ENCODE measurements at places on chromosomes 2 and 18.
A peak's percentile ranks its signal among the peaks of the same experiment; 100 is the strongest.

DNA sequence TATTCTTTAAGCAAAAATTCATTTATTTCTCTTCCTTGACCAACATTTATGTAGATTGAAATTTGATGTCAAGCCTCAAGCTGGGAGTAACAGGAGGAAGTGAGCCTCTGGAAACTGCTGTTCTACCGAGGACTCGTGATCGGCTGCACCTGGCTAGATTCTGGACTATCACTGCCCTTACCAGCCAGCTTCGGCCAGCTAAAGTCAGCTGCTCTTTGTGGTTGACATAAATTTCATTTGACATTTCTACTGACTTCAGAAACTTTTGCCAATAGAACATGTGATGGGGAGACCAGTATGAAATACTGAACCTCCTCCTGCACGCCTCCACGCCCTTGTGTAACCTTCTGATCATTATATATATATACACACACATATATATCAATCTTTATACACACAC, 74.2 kb upstream of the RGPD5 start:
- no peak for DNase-seq

DNA sequence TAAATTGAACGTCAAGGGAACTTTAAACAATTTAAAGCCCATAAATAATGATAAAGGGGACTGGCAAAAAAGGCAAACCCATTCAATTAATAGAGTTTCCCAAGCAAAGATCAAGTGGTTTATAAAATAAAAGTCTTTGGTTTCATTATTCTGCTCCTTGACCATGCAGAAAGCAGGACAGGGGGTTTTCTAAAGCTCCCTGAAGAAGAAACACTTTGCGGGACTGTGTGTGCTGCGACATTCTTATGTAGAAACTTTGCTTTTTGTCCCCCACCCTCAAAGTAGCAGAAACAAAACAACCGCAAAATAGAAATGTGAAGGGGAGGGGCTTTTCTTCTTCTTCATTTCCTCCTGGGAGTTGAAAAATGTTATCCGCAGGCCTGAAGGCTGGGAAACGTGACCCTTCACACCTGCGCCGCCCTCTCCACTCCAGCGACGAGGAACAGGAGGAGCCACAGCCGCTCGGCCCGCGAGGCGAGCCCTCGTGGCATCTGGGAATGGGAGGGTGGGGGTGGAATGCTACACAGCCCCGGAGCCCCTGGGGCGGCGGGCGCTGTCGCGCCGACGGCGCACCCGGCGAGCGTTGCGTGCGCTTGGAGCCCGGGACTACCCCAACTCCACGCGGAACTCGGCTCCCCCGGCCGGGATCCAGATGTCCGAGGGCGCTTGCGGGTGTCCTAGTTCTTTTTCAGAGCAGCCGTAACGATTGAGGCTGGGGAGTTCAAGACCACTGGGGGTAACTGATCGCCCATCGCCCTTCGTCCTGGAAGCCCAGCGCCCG, 4.3 kb upstream of the GBX2 start:
- no peak for DNase-seq

- DNase-seq: no peak
These were observed 247.9 kb downstream of the NDUFA10 start for GRCh38 chr2:239777219-239777618.

- no peak for DNase-seq
These were observed 8.7 kb downstream of the PTH2R start for GRCh38 chr2:208415255-208415654.

DNA sequence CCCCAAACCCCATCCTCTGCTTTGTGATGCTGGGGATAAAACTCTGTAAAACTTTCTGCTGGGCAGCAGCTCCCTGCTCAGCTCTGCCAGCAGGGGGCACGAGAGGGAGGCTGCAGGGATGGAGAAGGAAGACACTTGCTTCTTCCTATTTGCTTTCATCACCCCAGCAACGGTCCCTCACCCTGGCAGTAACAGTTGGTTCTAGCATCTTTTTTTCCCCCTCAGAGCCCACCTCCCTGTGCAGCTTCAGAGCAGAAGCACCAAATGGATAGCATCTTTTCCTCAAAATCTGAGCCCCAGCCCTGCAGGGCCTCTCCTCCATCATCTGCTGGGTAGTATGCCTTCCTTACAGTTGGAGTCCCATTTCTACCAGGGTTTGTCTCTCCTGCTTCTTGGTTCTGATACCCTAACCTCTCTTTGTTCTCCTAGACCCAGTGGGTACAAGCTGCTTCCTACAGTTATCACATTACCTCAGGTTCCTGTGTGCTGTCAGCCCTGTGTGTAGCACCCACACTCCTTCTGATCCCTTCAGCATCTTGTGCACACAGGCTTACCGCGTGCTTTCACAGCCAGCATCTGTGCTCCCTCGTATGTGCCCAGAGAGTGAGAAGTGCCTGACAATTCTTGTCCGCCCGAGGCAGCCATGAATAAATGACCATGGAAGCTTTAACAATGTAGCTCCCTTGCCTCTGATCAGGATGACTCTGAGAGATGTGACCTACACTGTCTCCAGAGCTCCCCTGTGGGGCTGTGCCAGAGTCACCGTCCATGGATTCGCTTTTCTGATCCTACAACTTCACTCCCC, 14.5 kb downstream of the CKAP2L start:
- peak; percentile 82 for DNase-seq

GRCh38 chr2:181462033-181462432, 4.8 kb downstream of the ITGA4 start:
- peak; percentile 51 for DNase-seq

GRCh38 chr18:12336887-12337286, 28.8 kb downstream of the TUBB6 start:
- DNase-seq: no peak

GRCh38 chr2:165436559-165436958, 32.9 kb upstream of the CSRNP3 start:
- no peak for DNase-seq

GRCh38 chr2:85584857-85585780, 888 bp downstream of the VAMP5 start:
- DNase-seq: peak; percentile 27

DNA sequence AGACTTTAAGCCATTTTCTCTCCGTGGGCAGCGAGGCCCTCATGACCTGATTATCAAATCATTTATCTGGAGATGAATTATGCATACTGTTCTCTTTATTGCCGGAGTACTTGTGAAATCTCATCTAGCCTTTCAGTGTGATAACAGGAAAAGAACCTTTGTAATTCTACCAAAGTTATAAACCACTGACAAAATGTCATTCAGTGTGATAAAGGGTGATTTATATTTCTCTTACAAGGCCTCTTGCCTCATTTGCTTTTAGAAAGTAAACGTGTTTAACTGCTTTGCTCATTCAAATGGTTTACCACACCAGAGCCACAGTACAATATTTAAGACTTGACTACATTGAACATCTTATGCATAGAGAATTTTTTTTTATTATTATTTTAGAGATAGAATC, 13.8 kb downstream of the MTCL1 start:
- DNase-seq: no peak

DNA sequence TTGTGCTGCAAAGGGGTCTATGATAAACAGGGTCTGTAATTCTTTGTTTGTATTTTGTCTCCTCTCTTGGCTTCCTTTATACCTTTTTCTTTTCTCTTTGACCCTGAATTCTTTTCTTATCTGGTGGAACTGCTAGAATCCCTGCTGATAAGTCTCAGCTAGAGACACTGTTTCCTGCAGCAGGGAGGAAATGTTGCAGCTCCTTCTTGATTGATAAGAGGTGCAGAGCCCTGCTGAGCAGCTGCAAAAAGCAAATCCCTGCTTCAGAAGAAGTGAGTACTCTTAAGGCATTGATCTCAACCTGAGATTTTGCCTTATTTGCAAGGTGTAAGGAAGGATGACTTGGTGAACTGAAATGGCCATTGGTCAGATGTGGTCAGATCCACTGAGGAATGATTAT, 167.8 kb downstream of the NUP35 start:
- DNase-seq: no peak

DNA sequence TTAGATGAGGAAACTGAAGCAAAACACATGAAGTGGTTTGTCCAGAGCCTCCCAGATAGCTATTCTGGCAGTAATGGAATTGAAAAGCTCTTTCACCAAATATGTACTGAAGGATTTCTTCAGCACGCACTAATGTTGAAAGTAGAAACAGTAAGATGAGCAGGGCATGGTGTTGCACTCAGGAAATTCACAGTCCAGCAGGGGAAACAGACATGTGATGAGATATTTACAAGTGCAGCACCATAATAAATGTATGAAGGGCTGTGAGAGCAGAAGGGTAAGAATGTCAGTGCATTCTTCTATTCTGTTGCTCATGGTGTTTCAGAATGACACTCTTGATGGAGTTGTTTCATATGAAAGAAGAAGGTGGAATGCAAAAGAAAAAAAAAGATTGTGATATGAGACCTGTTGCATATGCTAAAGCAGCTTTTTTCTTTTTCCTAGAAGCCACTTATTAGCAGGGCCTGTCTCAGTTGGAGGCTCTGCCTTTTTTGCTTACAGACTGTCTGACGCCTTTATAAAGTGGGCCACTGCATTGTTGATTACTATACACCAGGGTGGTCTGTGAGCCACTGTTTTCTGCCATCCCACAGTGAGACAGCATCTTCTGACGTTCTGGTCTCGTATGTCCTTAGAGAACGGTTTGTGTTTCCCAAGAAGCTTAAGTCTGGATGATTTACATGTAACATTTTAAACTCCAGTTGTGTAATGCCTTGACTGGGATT, 516.9 kb downstream of the ARHGAP15 start:
- no peak for DNase-seq

GRCh38 chr2:16155366-16155765, 215.0 kb downstream of the MYCN start:
- no peak for DNase-seq

All from inflammatory macrophage treated with lipopolysaccharide for 4 hours (primary cell).